IPS DF 6.9 (cell line): ENCODE measurements at places on chromosomes 7 and 10.

GRCh38 chr10:4947635-4948596 lies 15.3 kb upstream of the AKR1C1 start:
- no peak for DNase-seq
- H3K27me3 ChIP-seq = no peaks in the 10 kb centered on the region
- H3K4me1 ChIP-seq = peaks cover 5% of the 10 kb centered on the region; the same call in 1 of the 2 replicates
- H3K4me3 ChIP-seq = no peak overlapping the region

DNA sequence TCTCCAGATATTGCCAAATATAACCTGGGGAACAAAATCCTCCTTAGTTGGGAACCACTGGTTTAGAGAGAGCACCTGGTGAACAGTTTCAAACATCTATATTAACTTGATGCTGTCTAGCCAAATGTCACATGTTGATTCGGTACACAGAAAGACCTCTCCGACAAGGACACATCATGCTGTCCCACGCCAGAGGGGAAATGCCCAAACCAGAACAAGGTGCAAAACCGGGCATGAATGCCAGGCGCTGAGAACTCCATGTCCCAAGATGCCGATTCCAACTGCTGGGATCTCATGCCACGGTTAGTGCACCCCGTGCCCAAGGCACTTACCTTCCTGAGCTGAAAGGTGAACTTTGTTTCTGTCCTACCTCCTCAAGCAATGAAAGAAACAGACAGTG lies 100.8 kb downstream of the SFMBT2 start:
- no peaks in the 10 kb centered on the region for H3K36me3 ChIP-seq
- no peak for DNase-seq
- H3K27ac ChIP-seq = no peak overlapping the region
- H3K4me1 ChIP-seq = 0 out of 2 replicates have a peak, but pooled peaks cover under 1% of the 10 kb centered on the region

DNA sequence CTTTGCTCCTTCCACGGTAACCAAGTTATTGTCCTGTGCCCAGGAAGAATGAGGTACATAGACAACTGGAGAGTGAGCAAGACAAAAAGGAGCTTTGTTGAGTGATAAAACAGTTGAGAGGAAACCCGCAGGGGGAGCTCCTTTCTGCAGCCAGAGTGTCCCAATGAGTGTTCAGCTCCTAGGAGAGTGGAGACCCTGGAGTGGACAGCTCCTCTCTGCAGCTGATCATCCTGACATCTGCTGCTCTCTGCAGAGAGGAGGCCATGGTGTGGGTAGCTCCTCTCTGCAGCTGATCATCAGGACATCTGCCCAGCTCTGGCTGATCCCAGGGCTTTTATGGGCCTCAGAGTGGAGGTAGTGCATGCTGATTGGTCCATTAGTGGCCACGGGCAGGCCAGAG lies 53.4 kb upstream of the PCDH15 start:
- no peak overlapping the region for H3K27ac ChIP-seq
- no peaks in the 10 kb centered on the region for H3K36me3 ChIP-seq
- H3K27me3 ChIP-seq = no peaks in the 10 kb centered on the region
- no peaks in the 10 kb centered on the region for H3K4me1 ChIP-seq
- H3K4me3 ChIP-seq = no peak overlapping the region

DNA sequence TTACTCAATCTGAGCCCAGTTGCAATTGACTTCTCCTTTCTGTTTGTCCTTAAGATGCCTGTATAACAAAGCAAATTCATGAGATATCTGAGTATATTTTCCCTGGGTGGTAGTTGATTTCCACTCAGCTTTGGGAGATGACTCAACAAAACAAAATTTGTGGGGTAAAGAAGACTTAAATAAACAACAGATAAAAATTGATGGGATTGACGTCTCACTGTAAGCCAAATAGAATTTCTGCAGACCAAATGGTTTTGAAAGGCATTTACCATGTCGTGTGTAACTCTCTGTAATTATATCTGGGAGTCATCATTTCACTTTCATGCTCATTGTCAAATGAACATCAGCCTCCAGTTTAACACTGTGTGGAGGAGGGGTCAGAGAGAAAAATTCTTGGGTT lies 255.4 kb upstream of the MYO3A start:
- no peak overlapping the region for H3K4me3 ChIP-seq
- DNase-seq = no peak
- no peaks in the 10 kb centered on the region for H3K36me3 ChIP-seq
- no peaks in the 10 kb centered on the region; the same call in 1 of the 2 replicates for H3K4me1 ChIP-seq
- H3K27me3 ChIP-seq = no peaks in the 10 kb centered on the region

GRCh38 chr10:13184276-13184675 lies 22.9 kb downstream of the MCM10 start:
- H3K36me3 ChIP-seq = peaks cover 41% of the 10 kb centered on the region
- H3K27ac ChIP-seq = no peak overlapping the region
- H3K4me3 ChIP-seq = no peak overlapping the region
- no peaks in the 10 kb centered on the region for H3K27me3 ChIP-seq
- DNase-seq = no peak
- no peaks in the 10 kb centered on the region for H3K4me1 ChIP-seq

GRCh38 chr10:8349610-8350249 lies 295.2 kb downstream of the GATA3 start:
- no peak overlapping the region for H3K4me3 ChIP-seq
- H3K36me3 ChIP-seq = no peaks in the 10 kb centered on the region
- no peaks in the 10 kb centered on the region for H3K27me3 ChIP-seq
- no peak overlapping the region for H3K27ac ChIP-seq

DNA sequence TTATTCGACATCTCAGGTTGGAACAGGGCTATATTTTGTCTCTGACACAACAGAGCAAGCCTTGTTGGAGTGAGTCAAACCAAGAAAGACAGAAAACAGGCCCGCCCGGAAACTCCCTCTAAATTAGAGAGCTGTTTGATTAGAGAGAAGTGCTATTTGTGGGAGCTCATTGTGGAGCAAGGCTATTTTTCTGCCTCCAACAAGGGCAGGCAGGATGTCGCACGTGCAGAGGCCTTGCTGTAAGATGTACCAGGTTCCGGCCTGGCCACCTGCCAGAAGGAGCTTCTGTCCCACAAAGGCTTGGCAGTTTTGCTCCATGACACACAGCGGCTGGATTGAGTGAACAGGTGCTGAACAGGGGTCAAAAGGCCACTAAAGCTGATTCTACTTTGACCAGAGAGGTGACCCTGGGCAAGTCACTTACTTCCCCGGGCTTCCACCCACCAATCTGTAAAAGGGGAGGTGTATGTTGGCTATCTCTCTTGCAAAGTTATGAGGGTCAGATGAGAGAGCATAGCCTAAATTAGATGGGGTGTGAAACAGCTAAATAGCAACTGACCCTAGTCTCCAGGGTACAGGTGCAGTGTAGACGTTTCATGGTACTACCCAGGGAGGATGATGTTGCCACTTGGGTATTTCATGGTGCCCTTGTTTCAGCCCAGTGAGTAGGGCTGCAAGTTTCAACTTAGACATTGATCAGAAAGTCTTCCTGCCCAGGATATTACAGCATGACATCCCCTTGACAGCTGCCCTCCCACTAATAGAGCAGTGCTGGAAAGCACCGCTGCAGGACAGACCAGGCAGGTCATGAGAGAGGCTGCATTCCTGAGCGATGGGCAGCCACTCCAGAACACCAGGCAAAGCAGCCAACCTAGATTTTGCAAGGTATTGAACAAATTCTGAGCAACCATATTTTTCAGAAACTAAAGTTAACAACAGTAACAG lies 62.0 kb downstream of the VSTM4 start:
- no peaks in the 10 kb centered on the region for H3K27me3 ChIP-seq
- H3K4me1 ChIP-seq = no peaks in the 10 kb centered on the region
- DNase-seq = no peak
